Tibial artery (tissue), 4 donors: ENCODE measurements at places on chromosomes 2 and 18.

DNA sequence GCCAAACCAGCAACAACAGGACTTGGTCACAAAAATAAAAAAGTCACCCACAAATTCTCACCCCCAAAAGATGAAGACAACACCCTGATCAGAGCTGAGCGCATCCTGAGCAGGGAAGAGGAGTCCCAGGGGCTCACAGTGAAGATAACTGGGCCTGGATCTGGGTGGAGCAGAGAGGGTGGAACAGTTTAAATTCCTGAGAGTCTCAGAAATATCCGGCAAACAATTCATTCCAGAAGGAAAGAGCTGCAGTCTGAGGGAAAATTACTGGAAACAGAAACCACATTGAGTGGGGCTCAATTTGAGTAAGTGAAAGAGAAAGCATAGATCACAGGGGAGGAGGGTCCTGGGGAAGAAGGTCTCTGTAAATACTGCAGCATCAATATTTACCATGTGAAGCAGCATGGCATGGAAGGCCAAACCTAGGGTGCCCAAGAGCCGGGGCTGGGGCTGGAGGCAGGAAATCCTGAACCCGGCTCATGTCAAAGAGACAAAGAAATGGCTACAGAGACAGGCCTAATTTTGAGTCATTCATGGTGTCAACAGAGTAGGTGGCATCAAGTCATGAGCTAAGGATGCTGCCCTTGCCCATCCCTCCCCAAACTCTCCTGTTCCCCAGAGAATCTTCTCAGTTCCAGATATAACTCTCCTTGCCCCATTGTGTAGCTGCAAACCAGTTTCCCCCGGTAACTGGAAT is 61.4 kb upstream of the ZBTB7C start:
- DNase-seq = no peak

DNA sequence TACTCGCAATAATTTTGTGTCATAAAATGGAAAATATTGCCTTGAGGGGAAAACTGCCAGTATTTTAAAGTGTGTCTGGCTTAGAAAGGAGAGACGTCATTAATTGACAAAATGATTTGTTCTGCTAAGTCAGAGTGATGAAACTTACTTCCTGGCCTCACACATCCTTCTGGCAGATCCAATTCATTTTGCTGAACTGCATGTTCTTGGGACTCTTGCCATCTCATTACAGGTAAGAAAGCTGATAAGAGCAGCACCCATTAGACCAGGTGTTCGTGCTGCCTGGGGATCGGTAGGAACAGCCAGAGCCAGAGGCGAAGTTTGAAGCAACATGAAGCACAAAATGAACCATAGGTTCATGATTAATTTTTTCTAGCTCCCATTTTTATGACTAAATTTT is 38.0 kb downstream of the KCNE4 start:
- no peak for DNase-seq

DNA sequence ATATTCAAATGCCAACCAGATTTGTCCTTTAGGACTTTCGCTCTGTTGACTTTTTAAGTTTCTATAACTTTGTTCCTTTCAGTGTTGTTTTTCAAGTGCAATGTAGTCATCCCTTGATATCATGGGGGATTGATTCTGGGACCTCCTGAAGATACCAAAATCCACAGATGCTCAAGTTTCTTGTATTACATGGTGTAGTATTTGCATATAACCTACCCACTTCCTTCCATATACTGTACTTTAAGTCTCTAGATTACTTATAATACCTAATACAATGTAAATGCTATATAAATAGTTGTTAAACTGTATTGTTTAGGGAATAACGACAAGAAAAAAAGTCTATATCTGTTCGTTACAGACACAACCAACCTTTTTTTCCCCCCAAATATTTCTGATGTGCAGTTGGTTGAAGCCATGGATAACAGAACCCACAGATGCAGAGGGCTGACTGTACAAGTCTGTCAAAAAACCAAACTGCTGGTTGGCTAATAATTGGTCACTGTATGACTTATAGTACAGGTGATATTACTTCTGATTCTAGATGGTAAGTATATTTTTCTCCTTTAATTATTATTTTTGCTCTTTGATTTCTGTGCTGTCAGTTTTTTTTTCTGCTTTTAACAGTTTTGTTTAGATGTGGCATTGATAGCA is 201.7 kb upstream of the STON1 start:
- no peak for DNase-seq

DNA sequence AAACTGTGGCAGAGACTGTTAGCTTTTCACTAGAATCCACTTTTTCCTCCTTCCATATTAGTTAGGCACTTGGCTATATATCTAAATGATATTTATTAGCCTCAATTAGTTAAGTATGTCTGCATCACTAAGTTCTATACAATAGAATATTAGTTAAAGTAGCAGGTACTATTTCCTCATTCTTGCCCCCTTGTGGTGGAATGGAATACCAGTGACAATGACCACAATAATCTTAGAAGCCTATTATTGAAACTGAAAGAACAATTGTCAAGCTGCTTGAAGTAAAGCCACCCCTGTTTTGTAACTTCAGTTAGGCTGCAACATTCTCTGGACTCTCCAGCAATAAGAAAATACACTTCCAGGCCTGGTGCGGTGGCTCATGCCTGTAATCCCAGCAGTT is 476.3 kb upstream of the VWC2L start:
- no peak for DNase-seq

- DNase-seq = no peak
Observed at GRCh38 chr18:77857678-77858655, 608.3 kb downstream of the GALR1 start.

GRCh38 chr2:133774654-133775015 is 206.4 kb upstream of the NCKAP5 start:
- DNase-seq = peak; percentile 31

DNA sequence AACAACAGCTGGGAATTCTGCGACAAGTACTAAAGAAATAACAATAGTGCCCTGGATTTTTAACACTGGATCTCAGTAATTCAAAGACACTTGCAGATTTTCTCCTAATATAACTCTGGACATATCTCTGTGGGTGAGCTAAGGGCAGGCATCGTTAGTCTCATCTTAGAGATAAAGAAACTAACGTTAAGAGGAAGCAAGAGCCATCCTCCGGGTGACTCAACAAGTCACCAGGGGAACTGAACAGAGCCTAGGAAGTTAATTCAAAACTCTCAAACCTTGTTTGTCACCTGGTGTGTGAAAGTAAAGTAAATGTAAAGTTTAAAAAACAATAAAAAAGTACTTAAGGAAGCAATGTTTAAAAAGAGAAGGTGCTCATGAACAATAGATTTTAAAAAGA is 41.6 kb upstream of the NRP2 start:
- DNase-seq = no peak

- peak; percentile 81 for DNase-seq
Observed at GRCh38 chr2:85504778-85505261, 34.1 kb upstream of the MAT2A start.

DNA sequence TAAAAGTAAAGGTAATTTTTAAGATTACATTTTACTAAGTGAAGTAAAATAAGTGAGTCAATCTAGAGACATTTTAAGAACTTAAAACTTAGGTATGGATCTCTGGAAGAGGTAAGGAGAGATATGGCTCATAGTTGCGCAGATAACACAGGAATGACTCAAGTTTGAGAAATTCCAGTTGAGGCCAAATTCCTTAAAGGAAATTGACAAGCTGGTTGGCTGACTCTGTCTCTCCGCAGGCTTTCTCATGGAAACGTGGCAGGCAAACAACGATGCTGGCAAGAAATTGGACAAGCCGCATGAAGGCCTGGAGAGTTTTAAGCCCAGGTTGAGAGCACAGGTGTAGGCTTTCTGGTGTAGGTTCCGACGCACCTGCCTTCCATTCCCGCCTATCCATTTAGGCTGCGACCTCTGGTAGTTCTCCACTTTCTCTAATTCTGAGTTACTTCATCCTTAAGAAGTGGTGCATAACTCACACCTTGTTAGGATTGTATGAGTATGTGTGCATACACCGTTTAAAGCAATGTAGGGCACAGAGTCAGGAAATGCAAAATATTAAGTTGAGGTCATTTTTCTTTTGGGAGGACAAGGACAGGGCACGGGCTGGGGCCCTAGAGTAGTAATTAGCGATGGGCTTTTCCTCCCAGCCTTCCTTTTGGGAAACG is 589 bp upstream of the DAW1 start:
- no peak for DNase-seq

- DNase-seq = no peak
Observed at GRCh38 chr18:48022531-48023329, 92.3 kb upstream of the SMAD2 start.

DNA sequence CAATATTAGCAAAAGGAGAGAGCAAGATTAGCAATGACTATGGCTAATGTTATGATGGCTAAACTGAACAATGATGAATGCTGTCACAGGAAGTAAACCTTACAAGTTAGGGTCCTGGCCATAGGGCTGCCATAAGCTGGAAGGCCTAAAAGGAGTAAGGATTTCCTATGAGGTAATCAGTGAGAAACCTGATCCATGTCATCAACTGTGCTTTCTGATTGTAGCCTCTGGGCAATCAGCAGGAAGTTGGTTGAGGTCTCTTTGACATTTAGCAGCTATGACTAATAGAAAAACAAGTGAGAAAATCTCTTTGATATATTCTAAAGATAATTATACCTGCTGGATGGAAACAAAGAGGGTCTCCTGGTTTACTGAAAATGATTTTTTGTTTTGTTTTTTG is 193.0 kb downstream of the RAB3GAP1 start:
- DNase-seq = no peak

DNA sequence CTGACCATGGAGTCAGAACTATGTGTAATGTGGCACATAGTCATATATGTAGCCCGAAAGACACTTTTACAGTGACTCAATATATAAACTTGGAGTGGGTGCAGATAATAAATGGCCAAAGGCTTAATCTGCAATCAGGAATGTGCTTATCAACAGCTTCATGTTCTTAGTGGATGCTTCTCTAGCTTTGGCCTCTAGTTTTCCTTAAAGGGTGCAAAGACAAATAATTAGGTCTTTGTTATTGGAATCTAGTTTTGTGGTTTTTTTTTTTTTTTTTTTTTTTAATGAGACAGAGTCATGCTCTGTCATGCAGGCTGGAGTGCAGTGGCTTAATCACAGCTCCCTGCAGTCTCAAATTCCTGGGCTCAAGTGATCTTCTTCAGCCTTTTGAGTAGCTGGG is 625.6 kb downstream of the EPHA4 start:
- no peak for DNase-seq

- DNase-seq = no peak
Observed at GRCh38 chr2:142893241-142893640, 15.8 kb downstream of the KYNU start.

GRCh38 chr2:144052083-144052482 is 467.8 kb downstream of the ZEB2 start:
- no peak for DNase-seq

GRCh38 chr2:72544554-72544953 is 281.3 kb downstream of the EXOC6B start:
- DNase-seq = no peak

DNA sequence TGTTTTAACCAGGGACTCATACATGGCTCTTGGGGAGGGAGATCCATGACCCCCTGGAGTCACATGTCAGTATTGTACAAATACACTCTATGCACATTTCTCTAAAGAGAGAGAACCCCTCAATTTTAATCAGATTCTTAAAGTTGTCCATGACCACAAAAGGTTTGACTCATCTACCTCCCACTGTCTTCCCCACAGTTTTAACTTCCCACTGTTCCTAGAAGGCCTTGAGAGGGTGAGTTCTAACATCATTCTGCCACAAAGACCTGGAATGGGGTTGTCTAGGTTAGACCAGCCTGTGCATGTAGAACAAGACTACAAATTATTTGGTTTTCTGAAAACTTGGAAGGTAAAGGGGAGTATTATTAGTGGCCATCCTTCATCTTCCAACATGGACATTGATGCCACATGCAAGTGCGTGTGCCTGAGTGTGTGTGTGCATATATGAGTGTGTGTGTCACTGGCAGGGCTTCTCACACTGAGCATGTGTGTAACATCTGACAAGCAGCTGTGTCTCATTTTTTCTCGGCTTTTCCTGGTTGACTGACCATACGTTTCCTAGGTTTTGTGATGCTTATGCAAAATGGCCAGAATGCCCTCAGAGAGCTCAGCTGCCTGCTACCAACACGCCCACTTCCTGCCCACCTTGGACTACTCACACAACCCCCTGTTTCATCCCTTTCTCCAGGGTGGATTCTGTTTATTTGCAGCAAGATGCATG is 94.6 kb upstream of the LGALSL start:
- no peak for DNase-seq

DNA sequence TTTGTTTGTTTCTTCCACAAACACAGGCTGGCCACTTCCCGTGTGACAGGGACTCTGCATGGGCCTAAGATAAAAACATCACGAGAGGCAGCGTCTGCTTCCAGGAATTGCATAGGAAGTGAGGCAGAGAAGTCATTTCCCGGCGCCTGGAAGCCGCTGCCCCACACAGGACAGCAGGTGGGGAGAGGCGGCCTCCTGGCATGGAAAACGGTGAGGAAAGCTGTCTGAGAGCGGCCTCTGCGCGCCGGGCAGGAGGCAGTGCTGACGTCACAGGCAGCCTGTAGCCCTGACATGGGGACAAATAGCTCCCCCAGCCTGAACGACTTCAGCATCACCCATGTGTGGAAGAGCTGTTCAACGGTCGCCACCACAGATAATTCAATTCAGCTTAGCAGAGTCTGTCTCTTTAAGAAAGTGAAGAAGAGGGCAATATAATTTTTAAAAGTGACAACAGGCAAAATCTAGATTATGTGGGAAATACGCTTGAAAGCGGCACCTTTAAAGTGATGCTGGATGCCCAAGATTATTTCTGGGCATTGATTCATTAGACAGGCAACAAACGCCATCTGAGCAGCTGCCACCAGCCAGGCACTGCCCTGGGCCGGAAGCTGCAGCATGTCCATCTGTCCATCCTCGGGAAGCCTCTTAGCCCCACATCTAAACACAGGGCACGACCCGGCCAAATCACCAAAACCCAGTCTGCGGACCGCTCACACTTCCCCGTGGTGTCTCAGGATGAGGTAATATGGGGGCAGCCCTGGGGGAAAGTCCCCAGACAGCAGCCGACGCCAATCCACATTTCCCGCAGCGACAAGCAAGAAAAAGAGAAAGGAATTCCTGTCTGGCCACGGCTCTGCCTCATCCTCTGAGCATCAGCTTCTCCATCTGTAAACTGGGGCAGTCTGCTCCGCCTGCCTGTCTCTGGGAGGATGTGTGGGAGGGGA is 138.9 kb downstream of the PXDN start:
- DNase-seq = no peak

- no peak for DNase-seq
Observed at GRCh38 chr18:47986620-47987387, 56.3 kb upstream of the SMAD2 start.

GRCh38 chr2:155708071-155708470 is 624.5 kb downstream of the NR4A2 start:
- no peak for DNase-seq

DNA sequence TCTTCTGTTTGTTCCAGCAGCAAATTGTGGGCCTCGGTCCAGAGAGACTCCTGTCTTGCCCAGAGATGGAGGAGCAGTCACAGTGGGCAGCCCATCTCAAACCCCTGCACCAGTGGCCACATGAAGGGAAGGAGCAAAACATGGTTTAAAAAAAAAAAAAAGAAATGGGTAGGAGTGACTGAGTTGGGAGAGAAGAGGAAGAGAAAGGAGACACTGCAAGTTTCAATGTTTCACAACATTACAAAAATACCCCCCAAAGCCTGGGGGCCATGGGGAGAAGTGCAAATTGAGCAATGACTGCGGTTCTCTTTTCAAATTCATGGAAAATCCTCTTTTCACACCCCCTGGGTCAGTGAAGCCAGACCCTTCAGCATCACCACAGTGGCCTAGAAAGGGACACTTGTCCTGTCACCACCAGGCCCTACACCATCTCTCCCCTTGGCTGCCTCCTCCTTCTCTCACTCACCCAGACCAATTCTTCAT is 117.1 kb downstream of the ZFP36L2 start:
- no peak for DNase-seq
